Spleen (tissue), 13 donors: ENCODE measurements at places on chromosomes 16 and 17. TPM values are rescaled to one million over a fixed set of nuclear protein-coding genes. Genes with fewer than 3 reads are reported as not detected.

The UNC119 gene
- 51.1 TPM for total RNA-seq

GRCh38 chr17:6413065-6413464 is 21.9 kb downstream of the AIPL1 start:
- no peak for DNase-seq

- DNase-seq = no peak
Observed at GRCh38 chr17:5286846-5287245, 4.8 kb downstream of the RABEP1 start.

DNA sequence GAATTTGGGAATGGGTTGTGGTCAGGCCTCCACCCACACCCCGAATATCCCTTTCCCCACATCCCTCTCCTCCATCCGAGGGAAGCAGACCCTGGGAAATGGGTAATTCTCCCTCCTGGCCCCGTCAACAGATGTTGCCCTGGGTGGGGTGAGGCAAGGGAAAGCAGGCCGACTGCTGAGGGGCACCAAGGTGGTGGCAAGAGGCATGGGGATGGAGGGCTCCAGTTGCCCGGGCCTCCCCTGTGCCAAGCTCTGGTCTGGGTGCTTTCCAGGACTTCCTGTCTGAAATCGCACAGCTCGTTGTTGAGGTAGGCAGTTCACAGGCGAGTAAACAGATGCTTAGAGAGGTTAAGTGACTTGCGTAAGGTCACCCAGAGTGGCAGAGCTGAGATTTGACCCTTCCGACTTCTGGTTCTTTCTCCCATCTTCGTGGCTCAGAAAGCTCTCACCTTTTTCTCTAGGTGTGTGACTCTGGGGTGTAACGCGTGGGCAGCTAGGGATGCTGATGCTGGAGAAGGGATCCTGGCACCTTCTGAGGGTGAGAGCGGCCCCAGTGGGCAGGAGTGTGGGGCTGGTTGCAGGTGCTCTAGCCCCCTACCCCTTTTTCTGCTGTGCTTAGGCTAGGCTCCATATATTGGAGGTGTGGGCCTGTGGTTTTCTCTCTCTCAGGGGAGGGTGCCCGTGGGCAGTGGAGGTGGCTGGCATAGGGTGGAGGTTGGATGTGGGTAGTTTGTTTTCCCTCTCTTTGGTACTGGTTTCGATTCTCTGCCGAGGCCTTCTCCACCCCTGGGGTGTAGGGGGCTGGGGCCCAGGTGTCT is 17.2 kb downstream of the RARA start:
- peak; percentile 86 for DNase-seq

DNA sequence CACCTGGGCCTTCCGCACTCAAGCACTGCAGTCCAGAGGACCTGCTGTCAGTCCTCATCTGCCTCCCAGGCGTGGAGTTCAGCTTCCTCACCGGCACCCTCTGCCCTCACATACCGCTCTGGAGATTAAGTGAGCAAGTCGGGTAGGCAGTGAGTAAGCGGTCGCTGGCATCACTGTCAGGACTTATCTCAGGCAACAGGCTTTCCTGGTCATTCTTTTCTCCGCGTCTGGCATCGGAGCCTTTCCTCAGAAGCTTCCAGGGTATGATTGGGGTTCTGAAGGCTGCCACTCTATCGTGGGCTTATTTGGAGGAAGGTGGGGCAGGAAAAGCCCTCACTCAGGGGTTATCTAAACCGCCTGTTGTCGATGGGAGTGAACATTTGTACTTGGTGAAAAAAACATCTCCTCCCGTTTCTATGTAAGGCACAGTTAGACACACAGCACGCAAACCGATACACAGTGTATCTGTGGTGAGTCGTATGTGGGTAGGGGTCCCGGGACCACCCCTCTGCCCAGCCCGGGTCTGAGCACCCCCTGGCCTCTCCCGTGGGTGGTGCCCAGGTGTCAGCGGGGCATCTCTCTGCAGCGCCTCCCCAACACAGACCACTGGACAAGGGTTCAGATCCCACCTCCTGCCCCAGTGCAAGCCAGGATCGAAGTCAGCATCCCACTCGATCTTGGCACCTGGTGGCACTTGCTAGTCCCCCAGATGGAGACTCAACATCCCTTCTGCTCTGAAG is 92.5 kb upstream of the PLCG2 start:
- no peak for DNase-seq

GRCh38 chr17:38563362-38564253 is 42.1 kb downstream of the SRCIN1 start:
- DNase-seq = no peak

DNA sequence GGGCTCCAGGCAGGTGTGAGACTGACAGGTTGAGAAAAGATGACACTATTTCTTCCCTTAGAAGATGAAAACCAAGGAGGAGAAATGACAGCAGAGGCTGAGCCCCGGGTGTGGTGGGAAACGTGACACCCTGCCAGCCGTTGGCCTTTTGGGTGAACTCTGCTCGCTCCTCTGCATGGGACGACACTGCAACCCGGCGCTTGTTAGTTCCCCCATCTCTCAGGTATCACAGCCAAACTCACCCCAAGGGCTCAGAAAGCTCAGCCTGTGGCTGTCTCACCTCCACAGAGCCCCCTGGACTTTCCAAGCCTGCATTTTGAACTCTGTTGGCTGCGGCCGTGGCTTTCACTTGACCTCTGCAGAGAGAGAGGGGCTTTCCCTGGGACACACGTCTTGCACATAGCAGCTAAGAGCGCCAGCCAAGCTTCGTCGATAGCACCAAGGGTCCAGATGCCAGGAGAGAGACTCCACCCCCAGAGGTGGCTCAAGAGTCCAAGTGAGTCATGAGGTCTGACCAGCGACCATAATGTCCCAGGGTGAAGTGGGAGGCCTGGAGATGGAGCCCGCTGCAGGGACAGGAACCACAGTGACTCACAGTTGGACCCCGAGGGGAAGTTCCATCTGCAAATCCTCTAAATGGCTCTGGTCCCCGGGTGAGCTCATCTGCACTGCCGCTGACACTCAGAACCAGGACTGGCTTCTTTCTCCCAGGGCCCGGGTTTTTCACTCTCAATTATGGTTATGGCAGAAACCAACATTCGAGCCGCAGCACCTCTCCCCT is 301.9 kb downstream of the SOX9 start:
- no peak for DNase-seq
